Mammary microvascular endothelial cell (primary cell): ENCODE measurements at places on chromosomes 5 and 9. TPM values are rescaled to one million over a fixed set of nuclear protein-coding genes. Genes with fewer than 3 reads are reported as not detected.

ORM2 gene
- total RNA-seq: not detected in 2 replicates

IL31RA gene
- total RNA-seq: 0.53 and 1.4 TPM in 2 replicates

CARTPT gene
- total RNA-seq: not detected in 2 replicates

MGAT4B gene
- 183 and 195 TPM in 2 replicates for total RNA-seq

SLCO4C1 gene
- not detected in 2 replicates for total RNA-seq

FAM153A gene
- not detected in 2 replicates for total RNA-seq

ITK gene
- total RNA-seq: not detected in 2 replicates

TMEM141 gene
- 113 and 125 TPM in 2 replicates for total RNA-seq
